ENCODE measurements at places on chromosomes 16 and 17.

- no peak for DNase-seq
Measured at GRCh38 chr17:40551091-40551878, 14.0 kb downstream of the CCR7 start.

- DNase-seq = no peak
Measured at GRCh38 chr17:77330602-77331081, 189.9 kb downstream of the SEC14L1 start.

DNA sequence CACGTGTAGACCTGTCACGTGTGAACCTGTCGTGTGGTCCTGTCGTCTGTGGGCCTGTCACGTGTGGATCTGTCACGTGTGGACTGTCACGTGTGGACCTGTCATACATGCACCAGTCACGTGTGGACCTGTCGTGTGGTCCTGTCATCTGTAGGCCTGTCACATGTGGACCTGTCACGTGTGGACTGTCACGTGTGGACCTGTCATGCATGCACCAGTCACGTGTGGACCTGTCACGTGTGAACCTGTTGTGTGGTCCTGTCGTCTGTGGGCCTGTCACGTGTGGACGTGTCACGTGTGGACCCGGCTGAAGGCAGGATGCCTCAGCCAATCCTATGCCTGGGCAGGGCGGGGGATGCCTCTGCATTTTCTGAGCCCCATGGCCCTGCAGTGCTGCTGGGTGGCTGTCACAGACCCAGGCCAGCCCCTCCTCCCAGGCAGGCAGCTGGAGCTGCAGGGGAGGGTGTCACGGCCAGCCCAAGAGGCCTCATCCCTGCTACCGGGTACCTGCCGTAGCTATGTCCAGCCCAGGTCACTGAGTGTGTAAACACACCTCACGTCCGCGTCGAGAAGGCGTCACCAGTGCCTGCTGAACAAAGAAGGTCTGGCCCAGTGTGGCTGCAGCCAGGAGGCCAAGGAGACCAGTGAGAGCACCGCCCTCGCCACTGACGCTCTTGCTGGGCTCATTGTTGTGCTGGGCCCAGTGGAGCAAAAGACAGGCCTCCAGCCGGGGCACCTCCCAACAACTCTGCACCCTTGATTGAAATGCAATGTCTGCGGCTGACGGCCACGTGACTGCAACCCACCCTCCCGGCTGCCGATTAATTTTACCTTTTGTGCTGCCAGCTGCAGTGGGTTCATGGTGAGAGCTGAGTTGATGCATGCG lies 18.6 kb upstream of the ACSF3 start:
- DNase-seq = no peak

DNA sequence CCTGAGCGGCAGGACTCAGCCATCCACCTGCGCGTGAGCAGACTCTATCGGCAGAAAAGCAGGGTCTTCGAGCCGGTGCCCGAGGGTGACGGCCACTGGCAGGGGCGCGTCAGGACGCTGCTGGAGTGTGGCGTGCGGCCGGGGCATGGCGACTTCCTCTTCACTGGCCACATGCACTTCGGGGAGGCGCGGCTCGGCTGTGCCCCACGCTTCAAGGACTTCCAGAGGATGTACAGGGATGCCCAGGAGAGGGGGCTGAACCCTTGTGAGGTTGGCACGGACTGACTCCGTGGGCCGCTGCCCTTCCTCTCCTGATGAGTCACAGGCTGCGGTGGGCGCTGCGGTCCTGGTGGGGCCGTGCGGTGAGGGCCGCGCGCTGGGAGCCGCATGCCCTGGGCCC lies 14.9 kb downstream of the METRNL start:
- no peak for DNase-seq

- no peak for DNase-seq
Measured at GRCh38 chr16:50468749-50469078, 79.5 kb upstream of the NKD1 start.

All from stimulated activated CD8-positive, alpha-beta memory T cell treated with anti-CD3 and anti-CD28 coated beads, Interleukin-15, amount 100 ng/mL, for 1 hour (primary cell).